Stimulated activated CD4-positive, alpha-beta T cell treated with anti-CD3 and anti-CD28 coated beads, Interleukin-4, amount 100 ng/mL, for 24 hours (primary cell): ENCODE measurements at places on chromosomes 2 and 18.

- no peak for DNase-seq
Measured at GRCh38 chr2:117982376-117983033, 31.4 kb downstream of the CCDC93 start.

DNA sequence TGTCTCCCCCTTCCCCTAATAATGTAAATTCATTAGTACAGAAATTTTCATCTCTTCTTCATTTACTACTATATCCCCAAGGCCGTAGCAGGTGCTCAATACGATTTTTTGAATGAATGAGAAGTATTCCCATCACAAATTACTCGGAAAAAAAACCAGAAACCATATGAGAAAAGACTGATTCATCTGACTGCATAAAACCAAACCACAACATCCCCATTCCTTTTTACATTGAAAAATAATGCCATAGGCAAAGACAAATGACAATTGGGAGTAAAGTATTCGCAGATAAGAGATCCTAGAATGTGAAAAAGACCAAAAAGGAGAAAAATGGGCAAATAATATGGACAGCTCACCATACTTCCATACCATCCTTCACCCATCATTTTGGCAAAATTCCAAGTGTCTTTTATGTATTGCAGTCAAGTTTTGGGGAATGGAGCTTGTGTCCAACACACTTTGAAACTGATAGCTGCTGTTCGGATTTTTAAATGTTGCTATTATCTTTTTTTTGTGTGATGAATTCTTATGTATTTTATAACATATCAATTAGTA is 1.5 kb downstream of the ZC3H8 start:
- DNase-seq = no peak

GRCh38 chr2:152154462-152154861 is 21.1 kb downstream of the STAM2 start:
- DNase-seq = no peak

GRCh38 chr18:51196118-51196810 is 1.2 kb downstream of the MEX3C start:
- DNase-seq = peak; percentile 54

DNA sequence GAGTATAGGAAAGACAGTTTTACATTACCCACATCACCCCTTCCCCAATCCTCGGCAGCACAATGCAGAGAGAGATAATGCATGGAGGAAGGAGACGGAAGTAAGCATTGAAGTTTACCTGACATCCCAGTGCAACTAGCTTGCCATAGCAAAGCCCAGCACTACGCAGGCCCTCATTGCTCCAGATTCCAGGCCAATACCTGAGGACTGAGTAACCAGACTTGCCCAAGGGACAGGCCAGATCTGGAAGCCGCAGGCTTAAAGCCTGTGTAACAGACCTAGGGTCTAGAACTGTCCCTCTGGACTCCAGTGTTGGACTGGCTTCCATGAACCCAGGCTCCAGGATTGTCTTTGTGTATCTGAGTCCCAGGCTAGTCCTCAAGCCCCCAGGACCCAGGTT is 17.6 kb downstream of the SERPINB4 start:
- no peak for DNase-seq

GRCh38 chr2:8058652-8059051 is 623.2 kb upstream of the ID2 start:
- no peak for DNase-seq

- DNase-seq = peak; percentile 55
Measured at GRCh38 chr2:42101206-42102023, 53.6 kb downstream of the PKDCC start.

- DNase-seq = no peak
Measured at GRCh38 chr18:13482618-13482945, 243.8 kb downstream of the FAM210A start.

- no peak for DNase-seq
Measured at GRCh38 chr2:10301941-10302478, 694 bp upstream of the HPCAL1 start.

- no peak for DNase-seq
Measured at GRCh38 chr2:236642584-236643291, 73.1 kb downstream of the ACKR3 start.

GRCh38 chr18:65924904-65925303 is 174.1 kb downstream of the CDH7 start:
- no peak for DNase-seq

GRCh38 chr2:212539072-212539880 is 674 bp upstream of the ERBB4 start:
- DNase-seq = no peak

DNA sequence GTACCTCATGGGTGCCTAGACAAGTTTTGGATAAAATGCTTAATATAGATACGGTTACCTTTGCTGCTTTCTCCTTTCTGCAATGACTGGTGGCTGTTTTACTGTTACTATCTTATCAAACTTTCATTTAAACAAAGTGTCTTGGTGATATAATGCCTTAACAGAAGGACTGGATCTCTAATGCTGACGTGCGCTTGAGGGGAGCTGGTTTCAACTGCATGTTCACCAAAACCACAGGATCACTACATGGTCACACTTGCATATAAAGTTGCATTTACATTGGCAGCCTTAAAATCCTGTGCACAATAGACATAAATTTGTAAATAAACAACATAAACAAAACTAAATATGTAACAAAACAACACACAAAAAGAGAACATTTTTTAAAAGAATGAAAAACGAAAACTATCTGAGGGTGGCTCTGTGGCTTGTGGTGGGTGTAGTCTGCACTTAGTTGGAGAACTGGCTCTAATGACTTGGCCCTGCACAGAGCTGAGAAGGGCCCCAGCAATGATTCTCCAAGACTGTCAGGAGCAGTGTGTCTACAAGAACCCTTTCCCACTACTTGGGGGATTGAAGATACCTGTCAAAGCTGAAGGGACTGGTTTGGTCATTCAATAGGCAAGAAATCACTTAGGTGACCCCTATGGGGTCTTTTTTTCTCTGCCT is 135.5 kb downstream of the UXS1 start:
- DNase-seq = no peak
